GM10248 (cell line): ENCODE measurements at places on chromosomes 12 and 14.

- no peak for DNase-seq
Observed at GRCh38 chr12:48510111-48510510, 15.3 kb upstream of the OR8S1 start.

DNA sequence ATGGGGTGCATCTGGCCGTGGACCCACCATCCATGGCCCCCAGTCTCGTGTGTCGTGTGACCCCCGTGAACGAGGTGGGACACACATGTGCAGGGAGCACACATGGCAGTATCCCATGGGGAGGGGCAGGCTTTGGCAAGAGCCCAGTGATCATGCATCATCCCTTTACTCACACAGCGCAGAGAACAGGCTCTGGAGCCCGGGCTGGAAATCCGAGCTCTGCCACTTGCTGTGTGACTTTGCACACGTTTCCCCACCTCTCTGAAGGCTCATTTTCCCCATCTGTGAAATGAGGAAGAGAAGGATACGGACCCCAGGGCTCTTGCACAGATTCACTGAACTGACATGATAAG, 119.9 kb downstream of the PHETA1 start:
- no peak for DNase-seq

GRCh38 chr12:112308652-112309051, 73.6 kb downstream of the HECTD4 start:
- no peak for DNase-seq

- DNase-seq, result peak; percentile 70
Observed at GRCh38 chr12:89353823-89354611, 1.7 kb upstream of the DUSP6 start.

GRCh38 chr14:96083667-96084320, 44.6 kb downstream of the C14orf132 start:
- no peak for DNase-seq

DNA sequence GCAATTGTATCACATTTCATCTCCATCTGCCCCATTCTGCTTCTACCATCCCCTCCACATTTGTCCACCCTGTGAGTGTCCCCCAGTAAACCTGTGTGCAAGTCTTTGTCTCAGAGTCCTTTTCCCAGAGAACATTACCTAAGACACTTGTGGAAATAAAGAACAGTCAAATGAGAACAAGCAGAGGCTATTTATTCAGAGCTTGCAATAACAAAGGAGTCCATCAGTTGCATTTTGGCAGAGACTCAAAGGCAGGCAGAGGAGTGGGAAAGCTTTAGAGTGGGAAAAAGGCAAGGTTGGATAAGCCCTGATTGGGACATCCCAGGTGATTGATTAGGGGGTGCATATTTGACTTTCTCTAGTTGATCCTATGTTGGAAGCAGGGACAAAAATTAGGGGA, 18.2 kb upstream of the PPFIBP1 start:
- no peak for DNase-seq

GRCh38 chr12:40010899-40011774, 94.7 kb downstream of the SLC2A13 start:
- DNase-seq, result peak; percentile 54

GRCh38 chr14:76904740-76905569, 78.7 kb downstream of the LRRC74A start:
- DNase-seq, result peak; percentile 75

DNA sequence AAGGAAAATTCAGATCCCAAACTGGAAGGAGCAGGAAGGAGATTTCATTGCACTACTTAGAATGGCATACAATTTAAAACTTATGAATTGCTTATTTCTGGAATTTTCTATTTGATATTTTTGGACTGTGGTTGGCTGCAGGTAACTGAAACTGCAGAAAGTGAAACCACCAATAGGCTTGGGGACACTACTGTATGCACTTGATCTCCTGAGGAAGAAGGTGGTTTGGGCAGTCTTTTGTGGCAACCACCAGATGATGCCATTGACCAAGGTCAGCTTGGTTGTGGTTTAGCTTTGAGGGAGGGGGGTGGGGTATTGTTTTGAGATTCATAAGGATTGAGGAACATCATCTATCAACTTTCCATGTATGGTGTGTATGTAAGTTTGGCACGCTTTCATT, 209.5 kb upstream of the STXBP6 start:
- no peak for DNase-seq

GRCh38 chr12:101127521-101128219, 82.4 kb downstream of the SLC5A8 start:
- DNase-seq, result no peak

- no peak for DNase-seq
Observed at GRCh38 chr14:74531006-74531405, 37.4 kb downstream of the ISCA2 start.

DNA sequence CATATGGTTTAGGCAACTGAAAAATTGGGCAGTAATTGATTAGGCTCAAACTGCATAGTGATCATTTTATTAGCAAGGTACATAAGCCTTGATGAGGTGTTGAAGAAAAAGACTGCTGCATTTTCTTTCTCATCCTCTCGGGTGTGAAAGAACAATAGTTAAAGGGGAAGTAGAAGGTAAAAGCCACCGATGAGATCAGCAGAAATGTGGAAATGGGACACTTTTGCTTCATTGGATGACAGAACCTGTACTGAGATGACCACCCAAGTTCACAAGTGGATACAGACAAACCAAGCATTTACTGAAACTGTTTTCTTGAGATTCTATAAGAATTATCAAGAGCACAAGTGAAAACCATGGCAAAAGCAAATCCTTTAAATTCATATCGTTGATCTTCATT, 184.0 kb downstream of the TMX1 start:
- DNase-seq, result no peak

DNA sequence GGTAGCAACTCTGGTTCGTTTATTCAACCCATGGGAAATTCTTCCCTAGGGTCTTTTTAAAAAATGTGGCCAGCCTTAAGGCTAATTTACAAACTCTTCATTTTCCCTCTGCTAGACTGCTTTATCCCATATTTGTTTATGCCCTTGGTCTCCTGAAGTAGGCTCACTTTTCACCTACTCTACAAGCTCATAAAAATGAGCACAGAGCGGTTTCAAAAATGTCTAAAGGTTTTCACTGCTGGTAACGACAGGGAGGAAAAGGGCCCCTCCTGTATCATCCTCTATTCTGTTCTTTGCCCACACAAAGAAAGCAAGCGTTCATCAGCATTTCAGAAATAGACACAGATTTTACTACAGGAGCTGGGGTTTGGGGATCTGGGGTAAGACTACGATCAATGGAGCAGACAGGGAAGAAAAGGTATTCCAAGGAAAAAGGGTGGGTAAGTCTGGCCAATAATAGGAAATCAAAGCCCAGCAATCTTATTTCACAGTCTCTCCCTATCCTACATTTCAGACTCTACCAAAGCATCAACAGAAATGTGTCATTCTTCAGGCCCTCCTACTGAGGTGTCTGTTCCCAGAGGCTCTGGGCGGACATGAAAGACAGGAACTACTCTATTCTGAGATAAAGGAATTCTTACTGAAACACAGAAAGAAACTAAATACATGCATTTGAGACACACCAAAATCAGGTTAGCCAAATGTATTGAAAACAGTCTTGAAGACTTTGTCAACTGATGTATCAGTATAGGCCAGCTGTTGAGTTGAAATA, 86.4 kb downstream of the SPPL3 start:
- no peak for DNase-seq

GRCh38 chr12:16324772-16325171, 22.7 kb upstream of the MGST1 start:
- DNase-seq, result no peak

- no peak for DNase-seq
Observed at GRCh38 chr14:25837551-25837965, 760.3 kb downstream of the NOVA1 start.

DNA sequence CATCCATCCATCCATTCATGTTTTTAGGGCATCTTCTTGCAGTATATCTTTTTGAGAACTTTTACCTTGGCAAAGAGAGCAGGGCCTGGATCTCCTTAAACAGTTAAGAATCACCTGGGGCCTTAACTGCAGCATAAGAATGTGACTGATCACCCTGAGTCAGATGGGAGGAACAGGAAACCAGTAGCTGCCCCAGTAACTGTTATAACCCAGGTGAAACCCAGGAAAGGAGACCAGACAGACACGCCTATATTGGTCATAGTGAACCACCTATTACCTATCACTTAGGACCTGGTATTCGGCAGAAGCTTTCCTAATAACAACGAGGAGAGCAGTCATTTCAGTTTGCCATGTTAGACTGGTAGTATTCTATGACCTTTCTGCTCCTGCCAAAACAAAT, 43.4 kb upstream of the NR2C1 start:
- no peak for DNase-seq

GRCh38 chr12:96472384-96472783, 17.0 kb upstream of the CFAP54 start:
- no peak for DNase-seq

DNA sequence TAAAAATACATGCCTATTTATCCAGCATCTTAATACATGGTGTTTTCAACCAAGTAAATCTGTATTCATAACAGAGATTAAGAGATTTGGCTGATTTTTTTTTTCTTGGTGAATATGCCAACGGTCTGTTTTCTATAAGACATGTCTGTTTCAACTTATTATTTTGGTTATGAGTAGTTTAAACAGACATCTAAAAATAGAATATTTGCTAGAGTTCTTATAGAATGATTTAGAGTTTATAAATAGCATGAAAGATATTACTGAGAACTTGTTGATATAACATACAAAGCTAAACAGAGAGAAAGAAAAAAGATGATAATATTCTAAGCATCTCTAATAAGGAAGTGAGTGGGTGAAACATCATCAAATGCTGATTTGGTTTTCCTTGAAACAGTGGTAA, 199.9 kb downstream of the CCDC91 start:
- DNase-seq, result no peak

- no peak for DNase-seq
Observed at GRCh38 chr12:119071176-119071575, 89.8 kb downstream of the SRRM4 start.

GRCh38 chr14:76514213-76514998, 138.5 kb downstream of the ESRRB start:
- peak; percentile 43 for DNase-seq

- no peak for DNase-seq
Observed at GRCh38 chr14:88698651-88699050, 94.1 kb downstream of the EML5 start.

DNA sequence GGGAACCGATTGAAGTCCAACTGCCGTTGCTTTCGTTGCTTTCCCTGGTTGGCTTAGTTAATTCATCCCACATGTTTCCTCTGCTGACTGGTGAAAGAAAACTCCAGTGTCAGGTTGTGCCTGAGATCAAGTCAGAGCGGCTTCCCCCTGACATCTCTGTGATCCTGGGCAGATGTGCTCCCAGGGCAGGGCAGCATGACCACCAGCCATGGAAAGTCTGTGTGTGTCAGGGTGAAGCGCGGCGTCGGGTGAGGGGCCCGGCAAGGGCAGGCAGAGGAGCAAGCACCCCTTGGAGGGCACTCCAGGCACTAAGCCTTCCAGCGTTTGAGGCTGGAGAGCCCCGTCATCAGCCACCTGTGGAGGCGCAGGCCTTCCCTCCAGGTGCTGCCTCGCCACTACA, 54.5 kb upstream of the IGF1 start:
- no peak for DNase-seq

DNA sequence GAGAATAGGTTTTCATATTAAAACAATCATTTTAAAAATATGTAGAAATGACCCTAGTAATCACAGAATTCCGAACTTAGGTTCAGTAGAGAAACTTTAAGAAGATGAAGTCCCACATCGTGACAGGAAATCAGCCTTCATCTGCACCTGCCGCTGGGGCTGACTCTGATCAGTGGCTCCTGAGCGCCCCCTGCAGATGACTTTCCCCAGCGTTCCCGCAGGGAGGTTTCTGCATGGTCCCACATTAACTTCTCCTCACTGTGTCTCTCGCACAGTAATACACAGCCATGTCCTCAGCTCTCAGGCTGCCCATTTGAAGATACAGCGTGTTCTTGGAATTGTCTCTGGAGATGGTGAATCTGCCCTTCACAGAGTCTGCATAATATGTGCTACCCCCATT, 1131.1 kb downstream of the TMEM121 start:
- DNase-seq, result peak; percentile 22

GRCh38 chr14:101246894-101247841, 314.1 kb upstream of the DIO3 start:
- DNase-seq, result no peak

DNA sequence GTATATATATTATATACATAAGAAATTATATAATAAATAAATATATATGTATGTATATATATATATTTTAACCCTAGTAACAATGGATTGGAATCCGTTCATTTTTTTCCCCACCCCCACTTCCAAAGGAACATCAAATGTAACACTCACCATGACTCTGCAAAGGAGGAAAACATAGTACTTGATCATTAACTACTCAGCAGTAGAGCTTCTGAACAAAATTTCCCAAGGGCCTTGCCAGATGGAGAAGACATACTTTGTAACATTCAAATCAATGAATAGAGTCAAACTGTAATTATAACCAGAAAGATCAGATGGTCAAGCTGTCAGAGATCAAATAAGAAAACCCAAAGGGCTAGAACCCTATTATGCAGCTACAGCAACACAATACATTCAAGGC, 126.0 kb upstream of the CNTN1 start:
- no peak for DNase-seq

- no peak for DNase-seq
Observed at GRCh38 chr14:32366256-32366879, 37.3 kb downstream of the AKAP6 start.

DNA sequence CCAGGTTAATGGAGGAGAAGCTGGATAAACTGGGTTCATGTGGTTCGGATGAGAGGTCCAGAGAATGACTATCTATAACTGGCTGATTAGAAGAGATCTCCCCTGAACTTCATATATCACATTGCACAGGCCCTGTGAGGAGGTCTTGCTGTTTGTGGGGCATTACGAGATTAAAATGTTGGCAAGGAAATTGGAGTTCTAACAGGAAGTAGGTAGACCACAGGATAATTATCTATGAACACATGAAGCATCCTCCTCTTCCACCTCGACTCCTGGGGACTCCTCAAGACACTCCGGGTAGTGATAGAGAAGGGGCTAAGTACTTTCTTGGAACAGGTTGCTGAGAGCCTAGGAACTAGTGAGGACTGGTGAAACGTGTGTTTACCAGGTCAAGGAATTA, 418.8 kb downstream of the KCNH5 start:
- no peak for DNase-seq

- DNase-seq, result no peak
Observed at GRCh38 chr12:44059476-44059875, 223.6 kb downstream of the TMEM117 start.

- no peak for DNase-seq
Observed at GRCh38 chr14:64053694-64054669, 201.2 kb downstream of the SYNE2 start.

DNA sequence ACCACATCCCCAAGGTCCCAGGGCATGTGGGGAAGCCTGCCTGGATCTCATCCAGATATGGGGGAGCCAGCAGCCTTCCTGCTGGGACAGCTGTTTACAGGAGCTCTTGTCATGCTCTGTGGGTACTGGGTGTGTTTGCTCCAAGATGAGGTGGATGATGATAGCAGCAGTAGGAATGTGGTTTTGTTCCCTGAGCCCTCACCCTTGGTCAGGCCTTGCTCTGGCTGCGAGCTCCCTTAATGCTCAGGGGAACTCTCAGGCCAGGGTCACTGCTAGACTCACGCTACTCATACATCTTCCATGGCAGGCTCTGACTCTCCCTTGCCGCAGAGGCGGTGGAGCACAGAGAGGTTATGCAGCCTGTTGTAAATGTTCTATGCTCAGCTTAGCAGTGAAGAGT, 990.3 kb downstream of the AACS start:
- no peak for DNase-seq
